ENCODE measurements at places on chromosomes 2 and 18.
A peak's percentile ranks its signal among the peaks of the same experiment; 100 is the strongest.

- DNase-seq, result no peak
Measured at GRCh38 chr18:7269942-7270341, 39.1 kb downstream of the LRRC30 start.

DNA sequence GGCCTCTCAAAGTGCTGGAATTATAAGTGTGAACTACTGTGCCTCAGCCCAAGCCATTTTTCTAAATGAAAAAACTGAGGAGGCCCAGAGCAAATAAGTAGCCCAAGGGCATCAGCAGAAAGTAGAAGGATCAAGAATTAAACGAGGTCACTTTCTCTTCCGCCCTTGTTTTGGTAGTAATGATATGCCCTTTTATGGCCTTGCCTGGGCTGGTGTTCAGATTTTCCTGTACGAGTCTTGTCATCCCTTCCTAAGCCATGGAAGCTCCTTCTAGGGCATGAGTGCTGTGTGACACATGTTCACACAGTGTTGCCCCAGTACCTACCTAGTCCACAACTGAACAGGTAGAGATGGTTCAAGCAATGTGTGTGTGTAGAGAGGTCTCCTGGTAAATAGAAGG lies 6.6 kb downstream of the HPCAL1 start:
- DNase-seq, result no peak

GRCh38 chr2:73084971-73085370 lies 13.5 kb upstream of the SFXN5 start:
- DNase-seq, result no peak

- DNase-seq, result no peak
Measured at GRCh38 chr2:69298862-69299261, 88.2 kb downstream of the GFPT1 start.

DNA sequence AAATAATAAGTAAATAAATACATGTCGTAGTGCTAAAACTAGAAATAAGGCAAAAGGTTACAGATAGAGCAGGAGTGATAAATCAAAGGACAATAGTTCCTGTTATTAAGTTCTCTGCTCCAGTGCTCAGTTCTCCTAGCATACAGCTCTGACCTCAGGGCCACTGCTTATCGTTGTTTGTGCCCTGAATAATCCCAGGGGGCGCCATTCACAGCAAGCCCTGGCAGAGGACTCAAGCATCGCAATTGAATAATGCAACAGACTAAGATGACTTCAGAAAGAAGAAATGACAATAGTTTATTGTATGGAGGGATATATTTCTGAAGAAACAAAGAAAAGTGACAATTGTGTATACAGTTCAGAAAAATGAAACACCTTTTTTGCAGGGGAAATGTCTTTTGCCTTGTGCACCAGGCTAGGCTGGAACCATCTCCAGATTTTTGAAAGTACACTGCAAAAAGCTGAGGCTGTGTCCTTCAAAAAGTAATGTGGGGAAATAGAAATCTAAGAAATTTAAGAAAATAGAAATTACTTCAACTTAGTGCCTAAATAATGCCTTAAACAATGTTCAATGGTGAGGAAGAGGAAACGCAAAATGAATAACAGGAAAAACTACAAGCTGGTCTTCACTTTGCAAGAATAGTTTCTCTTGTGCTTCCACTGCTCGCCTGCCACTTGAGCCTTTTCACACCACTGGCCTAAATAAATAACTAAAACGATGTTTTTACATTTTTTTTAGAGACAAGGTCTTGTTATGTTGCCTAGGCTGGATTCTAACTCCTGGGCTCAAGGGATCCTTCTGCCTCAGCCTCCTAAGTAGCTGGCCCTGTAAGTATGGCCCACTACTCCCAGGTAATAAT lies 19.0 kb upstream of the CCNYL1 start:
- DNase-seq, result peak; percentile 66

DNA sequence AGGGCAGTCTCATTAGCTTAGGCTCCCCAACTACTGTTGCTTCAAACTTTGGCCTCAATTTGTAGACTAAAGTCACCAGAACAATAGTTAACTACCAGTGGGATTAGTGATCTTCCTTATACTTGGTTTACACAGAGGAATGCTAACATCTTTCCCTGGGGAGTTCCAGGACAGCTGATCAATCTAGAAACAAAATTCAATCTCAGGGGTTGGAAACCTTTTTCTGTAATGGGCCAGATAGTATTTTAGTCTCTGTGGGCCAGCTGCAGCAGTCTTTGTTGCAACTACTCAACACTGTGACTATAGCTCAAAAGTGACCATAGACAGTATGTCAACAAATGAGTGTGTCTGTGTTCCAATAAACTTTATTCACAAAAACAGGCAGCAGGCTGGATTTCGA lies 85.7 kb downstream of the METTL8 start:
- no peak for DNase-seq

DNA sequence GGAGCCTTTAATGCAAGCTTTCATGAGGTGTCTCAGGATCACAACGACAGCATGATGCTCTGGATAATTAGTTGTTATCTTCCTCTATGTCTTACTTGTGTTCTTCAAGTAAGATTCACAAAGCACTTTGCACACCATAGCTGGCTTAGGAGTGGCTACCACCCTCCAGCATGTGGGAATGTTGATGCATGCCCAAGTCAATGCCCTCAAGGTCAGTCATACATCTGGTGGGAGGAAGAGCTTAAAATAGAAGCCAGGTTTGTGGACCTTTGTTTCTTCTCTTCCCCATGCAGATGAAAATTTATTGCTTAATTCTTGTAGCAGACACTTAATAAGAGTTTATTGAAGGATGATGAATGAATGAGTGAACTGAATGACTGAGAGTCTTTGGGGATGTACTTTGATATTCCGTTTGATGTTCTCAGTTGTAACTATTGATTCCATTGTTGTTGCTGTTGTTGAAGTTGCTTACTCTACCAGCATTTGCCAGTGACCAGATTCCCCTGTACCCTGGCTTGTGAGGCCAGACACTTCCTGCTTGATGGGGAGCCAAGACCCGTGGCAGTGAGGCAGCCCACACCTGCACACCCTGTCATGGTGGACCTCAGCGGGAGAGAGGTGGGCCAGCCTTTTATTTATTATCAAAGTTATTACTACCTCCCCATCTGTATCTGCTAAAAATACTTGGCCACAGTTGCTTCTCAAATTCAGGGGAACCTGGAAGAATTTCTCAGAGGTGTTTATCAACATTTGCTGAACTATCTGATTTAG lies 137.8 kb downstream of the LAMA3 start:
- no peak for DNase-seq

DNA sequence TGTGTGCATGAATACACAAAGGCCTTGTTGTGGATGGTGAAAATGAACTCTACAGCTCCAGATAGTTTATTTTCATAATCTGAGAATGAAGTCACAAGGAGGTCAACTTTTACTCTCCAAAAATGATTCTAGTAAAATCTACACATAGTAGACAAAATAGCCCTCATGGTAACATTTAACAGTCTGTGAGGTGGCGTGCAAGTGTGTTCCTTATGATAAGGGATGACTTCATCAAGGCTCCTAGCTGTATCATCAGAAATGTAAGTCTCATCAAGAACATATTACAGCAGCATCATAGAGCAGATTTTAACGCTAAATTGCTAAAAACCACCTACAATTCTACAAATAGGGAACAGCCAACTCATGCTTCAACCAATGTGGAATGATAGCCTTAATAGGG lies 72.3 kb upstream of the RIOK3 start:
- no peak for DNase-seq

- no peak for DNase-seq
Measured at GRCh38 chr2:222877556-222878300, 16.9 kb downstream of the ACSL3 start.

DNA sequence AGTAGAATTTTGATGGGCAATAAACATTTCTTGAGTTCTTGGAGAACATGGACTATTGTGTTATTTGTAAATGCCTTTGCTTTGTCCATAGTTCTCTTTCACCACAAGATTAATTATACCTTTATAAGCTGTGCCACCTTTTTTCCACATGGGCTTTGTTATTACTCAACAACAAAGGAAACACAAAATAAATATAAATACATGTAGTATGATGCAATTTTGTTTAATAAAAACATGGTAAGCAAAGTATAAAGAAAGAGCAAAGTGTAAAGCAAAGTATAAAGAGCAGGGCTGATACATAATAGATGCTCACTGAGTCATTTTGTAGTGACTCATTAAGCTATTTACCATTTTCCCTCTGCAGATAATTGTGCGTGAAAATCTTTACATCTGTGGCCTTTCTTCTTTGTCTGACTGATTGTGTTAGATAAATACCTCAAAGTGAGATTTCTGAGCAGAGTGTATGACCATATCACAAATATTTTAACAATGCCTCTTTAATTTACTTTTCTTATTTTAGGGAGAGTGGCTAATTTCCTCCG lies 80.9 kb downstream of the CERS6 start:
- DNase-seq, result no peak

- DNase-seq, result no peak
Measured at GRCh38 chr2:101829429-101829828, 131.9 kb downstream of the MAP4K4 start.

DNA sequence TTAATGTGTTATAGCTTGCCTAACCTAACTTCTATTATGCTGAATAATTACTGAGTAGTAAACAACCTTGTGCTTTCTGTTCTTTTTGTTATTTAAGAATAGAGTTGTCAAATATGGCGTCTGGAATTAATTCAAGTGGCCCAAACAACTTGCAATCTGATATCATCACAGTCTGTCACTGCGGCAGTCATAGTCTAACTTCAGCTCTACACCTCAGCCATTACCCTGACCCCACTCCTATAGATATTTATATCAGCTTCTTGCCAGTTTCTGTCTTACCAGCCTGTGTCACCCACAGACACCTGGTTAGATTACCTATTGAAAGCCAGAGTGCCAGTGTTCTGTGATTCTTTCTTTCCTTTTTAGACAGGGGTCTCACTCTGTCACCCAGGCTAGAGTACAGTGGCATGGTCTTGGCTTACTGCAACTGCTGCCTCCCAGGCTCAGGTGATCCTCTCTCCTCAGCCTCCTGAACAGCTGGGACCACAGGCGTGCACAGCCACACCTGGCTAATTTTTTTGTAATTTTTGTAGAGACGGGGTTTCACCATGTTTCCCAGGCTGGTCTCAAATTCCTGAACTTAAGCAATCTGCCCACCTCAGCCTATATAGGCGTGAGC lies 14.1 kb upstream of the KLHL41 start:
- DNase-seq, result no peak

DNA sequence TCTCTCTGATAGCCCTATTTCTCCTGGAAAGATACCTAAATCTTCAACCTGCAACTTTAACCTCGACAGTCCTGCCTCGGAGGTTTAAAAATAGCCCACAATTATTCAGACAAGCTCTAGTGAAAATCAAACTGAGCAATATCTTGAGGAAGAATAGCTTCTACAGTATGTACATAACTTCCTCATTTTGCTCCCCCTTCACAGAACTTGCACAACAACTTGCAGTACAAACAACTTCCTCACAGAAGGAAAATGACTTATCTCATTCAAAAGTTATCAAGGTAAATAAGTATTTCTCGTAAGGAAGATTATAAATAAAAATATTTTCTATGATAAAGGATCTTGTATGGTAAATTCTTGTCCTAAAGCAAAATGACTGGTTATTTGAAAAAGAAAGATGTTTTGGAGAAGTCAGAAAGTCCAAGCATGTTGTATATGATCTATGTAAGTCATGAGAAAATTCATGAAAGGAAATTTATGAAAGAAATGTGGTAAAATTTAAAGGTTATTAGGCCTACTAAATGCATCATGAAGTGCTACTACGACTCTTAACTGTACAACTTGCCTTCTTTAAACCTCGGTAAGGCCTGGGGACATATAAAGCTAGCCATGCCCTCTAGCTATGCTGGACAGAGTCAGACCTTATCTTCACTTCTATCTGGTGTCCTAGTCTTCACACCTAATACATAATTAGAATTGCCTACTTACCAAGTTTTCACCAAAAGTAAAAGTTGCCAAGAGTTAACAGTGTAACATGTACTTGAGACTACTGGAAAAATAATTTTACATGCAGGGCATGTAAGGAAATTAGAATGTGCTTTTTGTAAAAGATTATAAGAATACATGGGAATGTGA lies 394.5 kb downstream of the DLGAP1 start:
- no peak for DNase-seq

DNA sequence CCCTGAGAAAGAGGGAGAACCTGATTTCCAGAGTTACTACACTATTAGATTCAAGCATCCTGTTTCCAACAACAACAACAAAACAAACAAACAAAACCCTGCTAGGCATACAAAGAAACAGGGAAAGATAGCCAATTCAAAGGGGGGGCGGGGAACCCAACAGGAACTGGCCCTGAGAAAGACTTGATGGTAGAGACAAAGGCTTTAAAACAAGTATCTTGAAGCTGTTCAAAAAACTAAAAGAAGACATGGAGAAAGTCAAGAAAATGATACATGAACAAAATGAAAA lies 147.1 kb downstream of the THADA start:
- no peak for DNase-seq

- DNase-seq, result no peak
Measured at GRCh38 chr2:138712212-138712979, 67.8 kb downstream of the NXPH2 start.

DNA sequence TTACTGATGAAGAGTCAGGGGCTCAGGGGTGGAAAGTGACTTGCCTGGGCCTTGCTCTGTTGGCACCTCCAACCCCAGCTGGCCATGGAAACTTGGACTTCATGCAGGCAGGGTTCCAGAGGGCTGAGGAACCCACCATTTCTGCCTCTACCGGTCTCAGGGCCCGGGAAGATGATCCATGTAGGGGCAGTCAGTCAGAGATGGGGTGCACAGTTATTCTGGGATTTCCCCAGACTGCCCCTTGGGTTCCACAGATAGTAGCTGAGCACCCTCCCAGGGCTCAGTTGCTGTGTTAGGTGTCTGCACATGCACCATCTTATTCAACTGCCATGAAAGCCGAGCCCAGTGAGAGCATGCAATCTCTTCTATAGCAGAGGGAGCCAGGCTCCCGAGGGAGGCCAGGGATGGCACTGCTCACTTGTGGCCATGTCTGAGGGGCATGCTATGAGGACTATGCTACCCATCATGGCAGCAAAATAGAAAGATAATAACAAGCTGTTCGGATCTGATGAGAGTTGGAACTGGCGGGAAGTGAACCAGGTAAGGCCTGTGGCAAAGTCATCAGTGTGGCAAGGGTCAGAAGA lies 37.3 kb downstream of the RHOB start:
- no peak for DNase-seq

- DNase-seq, result no peak
Measured at GRCh38 chr2:106561356-106561755, 74.2 kb downstream of the CD8B2 start.

- DNase-seq, result no peak
Measured at GRCh38 chr2:198452327-198452726, 647.9 kb downstream of the PLCL1 start.

GRCh38 chr2:41698678-41699422 lies 349.0 kb upstream of the PKDCC start:
- peak; percentile 9 for DNase-seq

GRCh38 chr18:11310476-11311086 lies 161.2 kb upstream of the PIEZO2 start:
- peak; percentile 28 for DNase-seq

DNA sequence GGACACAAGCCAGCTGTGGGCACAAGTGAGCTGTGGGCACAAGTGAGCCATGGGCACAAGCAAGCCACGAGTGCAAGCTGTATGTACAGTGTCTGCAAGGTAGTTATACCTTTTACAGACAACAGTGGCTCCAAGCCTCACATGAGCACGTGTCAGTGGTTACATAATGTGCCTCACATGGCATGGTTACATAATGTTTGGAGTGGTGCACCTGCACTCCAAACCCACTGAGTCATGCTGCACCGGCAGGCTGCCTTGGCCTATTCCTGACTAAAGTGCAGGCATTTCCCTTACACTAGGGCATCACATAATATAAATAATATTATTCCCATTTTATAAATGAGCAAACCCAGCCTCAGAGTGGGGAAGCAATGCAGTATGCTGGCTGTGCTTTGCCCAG lies 62.6 kb downstream of the MARCO start:
- DNase-seq, result no peak

- DNase-seq, result no peak
Measured at GRCh38 chr2:128642821-128643220, 324.2 kb upstream of the HS6ST1 start.
